ENCODE measurements at places on chromosomes 1 and 21. TPM values are rescaled to one million over a fixed set of nuclear protein-coding genes. Genes with fewer than 3 reads are reported as not detected.

GRCh38 chr1:163120372-163120771, 51.2 kb downstream of the RGS4 start:
- DNase-seq: no peak

GRCh38 chr1:198253668-198254067, 96.9 kb downstream of the NEK7 start:
- no peak for DNase-seq

DNA sequence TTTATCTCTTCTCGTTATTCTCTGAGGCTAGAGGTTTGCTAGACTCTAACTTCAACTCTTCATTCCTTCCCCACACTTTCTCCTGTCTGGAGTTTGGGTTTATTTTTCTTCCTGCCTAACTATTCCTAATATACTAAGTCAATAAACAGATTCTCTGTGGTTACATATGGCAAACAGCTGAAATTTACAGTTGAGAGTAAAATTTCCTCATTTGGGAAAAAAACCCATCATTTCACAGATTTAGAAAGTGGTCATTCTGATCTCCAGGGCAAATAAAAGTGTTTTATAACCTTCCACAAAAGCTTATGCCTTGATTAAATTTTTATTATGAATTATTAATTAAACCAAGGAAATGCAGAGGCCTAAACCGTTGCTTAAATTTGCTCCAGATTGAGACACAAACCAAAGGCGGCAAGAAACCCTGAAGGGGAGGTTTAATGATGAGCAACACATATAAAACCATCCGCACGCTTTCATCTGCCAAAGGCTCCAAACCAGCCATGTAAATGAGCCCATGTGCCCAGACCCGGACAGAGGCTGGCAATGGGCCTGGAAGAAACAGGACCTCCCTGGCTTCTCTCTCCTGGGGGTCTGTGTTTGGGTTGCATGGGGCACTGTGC, 201.7 kb upstream of the LMO4 start:
- no peak for DNase-seq

DNA sequence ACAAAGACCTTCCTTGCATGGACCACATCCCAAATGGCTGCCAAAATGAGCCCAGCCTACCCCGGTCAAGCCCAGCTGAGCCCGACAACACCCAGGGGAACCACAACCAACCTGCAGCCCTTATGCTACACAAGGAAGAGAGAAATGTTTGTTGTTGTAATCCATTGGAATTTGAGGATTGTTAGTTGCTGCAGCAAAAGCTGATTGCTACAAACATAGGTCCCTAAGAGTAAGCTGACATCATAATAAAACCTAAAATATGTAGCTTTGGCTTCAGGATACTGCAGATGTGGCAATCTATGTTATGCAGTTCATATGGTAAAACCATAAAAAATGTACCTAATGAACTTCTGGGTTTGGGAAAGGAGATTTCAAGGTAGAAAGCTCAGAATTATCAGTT, 65.5 kb upstream of the DNAH14 start:
- DNase-seq: no peak

DNA sequence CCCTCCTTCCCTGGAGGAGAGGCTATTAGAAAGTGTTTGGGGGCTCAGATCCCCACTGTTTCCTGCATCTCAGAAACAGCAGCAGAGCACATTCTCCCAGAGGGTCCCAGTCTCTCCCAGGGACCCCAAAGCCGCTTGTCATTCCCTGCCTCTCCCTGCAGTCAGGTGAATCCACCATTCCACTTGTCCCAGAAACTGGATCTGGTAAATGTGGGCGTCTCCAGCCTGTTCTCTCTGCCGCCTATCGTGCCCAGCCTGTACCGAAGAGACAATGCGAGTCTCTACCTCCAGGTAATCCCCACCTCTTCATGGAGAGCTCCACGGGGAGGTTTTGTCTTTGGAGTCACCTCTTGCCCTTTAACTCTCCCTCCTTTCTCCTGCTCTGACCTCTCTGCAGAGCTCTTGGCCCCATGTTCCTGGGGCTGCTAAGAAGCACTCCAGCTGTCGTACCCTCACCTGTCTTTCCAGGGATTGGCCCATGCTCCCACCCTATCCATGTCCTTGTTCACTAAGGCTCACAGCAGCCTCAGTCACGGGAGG, 26.9 kb downstream of the INAVA start:
- DNase-seq: no peak

- peak; percentile 49 for DNase-seq
Measured at GRCh38 chr21:18832950-18833349, 429.4 kb upstream of the TMPRSS15 start.

DNA sequence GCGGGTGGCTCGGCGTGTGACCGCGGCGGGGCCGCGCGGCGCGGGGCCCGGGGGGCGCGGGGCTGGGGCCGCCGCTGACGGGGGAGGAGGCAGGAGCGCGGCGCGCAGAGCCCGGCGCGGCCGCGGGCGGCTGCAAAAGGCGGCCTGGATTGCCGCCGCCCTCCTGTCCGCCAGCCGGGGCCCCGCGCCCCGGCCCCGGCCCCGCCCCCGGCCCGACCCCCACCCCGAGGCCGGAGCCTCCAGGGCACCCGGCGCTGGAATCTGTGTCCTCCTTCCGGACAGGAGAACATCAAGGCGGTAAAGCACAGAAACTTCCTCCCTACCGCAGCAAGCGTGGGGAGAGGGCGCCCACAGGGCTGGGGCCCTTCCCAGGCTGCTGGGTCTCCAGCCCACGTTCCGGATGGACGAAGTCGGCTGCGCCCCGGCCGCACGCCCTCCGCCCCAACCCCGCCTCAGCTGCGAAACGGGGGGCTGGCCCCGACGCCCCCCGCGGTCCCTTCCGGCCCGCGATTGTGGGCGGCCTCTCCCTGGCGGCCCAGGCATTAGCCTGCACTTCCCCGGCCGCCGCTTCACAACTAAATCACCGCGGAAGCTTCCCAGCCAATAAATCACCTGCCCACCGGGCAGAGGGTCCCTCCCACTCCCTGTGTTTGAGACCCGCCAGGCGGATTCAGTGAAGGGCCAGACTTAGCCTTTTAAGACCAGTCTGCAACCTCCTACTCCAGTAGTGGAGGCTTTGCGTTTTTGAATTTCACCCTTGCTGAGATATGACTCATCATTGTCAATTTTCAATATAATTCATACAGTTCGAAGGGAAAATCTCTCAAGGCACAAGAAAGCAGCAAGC, 106.0 kb downstream of the SLC45A1 start:
- peak; percentile 79 for DNase-seq

- no peak for DNase-seq
Measured at GRCh38 chr1:63466181-63466580, 56.8 kb downstream of the ITGB3BP start.

DNA sequence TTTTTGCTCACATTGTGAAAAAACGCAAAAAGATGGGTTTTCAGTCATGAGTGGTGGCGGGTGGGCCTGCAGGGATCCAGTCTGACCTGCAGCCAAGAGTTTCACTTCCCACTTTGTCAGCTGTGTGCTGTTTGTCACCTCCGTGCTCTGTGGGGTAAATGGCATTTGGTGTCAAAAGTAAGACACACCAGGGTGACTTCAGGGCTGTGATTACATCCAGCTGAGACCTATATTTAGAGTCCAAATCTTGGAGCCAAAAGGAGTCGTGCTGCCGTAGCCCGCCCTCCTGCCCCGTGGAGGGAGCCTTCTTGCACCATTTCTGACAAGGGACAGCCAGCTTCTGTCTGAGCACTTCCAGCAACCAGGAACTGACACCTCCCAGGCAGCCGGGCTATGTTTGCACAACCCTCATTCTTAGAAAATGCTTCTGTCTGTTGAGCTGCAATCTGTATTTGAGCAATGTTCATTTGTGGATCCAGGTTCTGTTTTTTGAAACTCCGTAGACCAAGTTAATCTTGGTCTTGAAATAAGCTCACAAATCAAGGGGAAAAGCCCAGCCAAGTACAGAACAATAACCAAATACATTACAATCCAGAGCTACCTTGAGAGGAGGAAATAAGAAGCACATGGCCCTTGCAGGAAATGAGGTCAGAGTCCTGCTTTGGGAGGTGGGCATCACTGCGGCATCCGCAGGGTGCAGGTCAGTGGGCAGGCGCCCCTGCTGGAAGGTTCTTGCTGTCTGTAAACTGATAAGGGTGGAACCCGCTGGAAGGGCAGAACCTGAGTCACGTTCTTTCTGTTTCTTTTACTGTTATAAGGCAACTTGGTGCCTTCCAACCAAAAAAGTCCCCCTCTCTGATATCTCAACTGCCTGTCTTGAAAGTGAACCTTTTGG, 14.4 kb downstream of the ABCG1 start:
- peak; percentile 77 for DNase-seq

GRCh38 chr1:116067566-116067890, 43.7 kb upstream of the MAB21L3 start:
- peak; percentile 75 for DNase-seq

GRCh38 chr1:210558302-210558701, 229.6 kb downstream of the HHAT start:
- peak; percentile 47 for DNase-seq

- DNase-seq: peak; percentile 50
Measured at GRCh38 chr1:232059726-232060374, 433.3 kb downstream of the DISC1 start.

- no peak for DNase-seq
Measured at GRCh38 chr1:61491497-61491896, 233.4 kb downstream of the TM2D1 start.

DNA sequence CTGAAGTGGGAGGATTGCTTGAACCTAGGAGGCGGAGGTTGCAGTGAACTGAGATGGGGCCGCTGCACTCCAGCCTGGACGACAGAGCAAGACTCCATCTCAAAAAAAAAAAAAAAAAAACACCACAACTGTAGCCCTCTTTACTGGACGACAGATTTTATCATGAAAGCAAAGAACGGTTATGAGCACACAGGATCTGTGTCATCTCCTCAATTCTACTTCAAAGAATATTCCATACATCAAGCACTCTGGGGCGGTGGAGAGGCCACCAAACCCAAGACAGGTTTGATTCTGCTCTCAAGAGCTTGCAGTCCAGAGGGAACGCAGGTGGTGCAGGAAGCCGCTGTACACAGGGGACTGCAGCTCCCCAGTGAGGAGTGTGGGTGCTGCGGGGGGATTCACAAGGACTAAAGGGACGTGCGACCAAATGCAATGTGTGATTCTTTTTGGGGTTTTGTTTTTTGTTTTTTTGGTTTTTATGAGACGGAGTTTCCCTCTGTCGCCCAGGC, 110.1 kb downstream of the SPSB1 start:
- DNase-seq: no peak

DNA sequence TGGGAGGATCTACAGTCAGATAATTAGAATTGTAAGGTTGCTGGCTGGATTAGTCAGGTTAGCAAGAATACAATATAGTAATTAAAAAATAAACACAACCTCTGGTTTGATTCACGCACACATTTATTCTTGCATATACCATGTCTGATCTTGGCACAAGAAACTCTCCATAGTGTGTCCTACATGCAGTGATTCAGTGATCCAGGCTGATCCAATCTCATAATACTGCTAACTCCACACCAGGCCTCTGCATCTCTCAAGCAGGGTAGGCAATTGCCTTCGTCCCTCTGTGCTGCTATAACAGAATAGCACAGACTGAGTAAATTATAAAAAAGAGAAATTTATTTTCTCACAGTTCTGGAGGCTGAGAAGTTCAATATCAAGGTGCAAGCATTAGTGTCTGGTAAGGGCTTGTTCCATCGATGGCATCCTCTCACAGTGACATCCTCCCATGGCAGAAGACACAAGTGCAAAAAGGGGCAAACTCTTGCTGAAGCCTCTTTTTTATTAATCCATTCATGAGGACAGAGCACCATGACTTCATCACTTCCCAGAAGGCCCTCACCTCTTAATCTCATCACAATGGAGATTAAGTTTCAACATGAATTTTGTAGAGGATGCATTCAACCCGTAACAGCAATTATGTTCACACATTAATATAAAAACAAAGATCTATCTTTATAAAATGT, 741.0 kb upstream of the NCAM2 start:
- DNase-seq: no peak

GRCh38 chr21:26137379-26138060, 33.0 kb downstream of the APP start:
- no peak for DNase-seq

GRCh38 chr1:37100310-37100709, 66.0 kb upstream of the GRIK3 start:
- no peak for DNase-seq

DNA sequence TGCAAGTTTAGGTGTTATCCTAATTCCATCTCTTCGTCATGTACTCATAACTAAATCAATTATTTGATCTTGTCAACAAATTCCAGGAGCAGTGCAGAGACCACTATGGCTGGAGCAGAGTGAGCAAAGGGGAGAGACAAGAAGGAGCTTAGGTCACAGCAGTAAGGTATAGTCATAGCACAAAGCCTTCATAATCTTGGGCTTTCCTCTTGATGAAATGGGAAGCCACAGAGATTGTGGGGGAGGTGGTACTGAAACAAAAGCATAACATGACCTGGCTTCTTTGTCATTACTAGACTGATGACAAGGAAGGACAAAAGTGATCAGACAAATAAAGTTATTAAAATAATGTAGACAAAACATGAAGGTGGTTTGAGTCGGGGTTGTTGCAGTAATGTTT, 60.1 kb upstream of the PTGS2 start:
- DNase-seq: no peak

- DNase-seq: no peak
Measured at GRCh38 chr1:209723756-209724693, 19.4 kb downstream of the HSD11B1 start.

GRCh38 chr1:219927956-219928790, at the start of gene SLC30A10:
Gene SLC30A10, minus strand, starts transcription at chr1:219928557. Its CDS starts 117 bp downstream, at chr1:219928440.
- DNase-seq: peak; percentile 32

- DNase-seq: no peak
Measured at GRCh38 chr1:223788746-223789415, 56.9 kb downstream of the TP53BP2 start.

GRCh38 chr1:63772201-63772600, 1.6 kb upstream of the ROR1 start:
- DNase-seq: no peak

- peak; percentile 21 for DNase-seq
Measured at GRCh38 chr1:224245188-224245587, 62.1 kb downstream of the DEGS1 start.

The AMY2B gene
- 29.7 TPM for total RNA-seq

The TEDDM1 gene
- not detected for total RNA-seq

The EDARADD gene
- 1.4 TPM for total RNA-seq

The HENMT1 gene
- total RNA-seq: 15.1 TPM

The NOS1AP gene
- total RNA-seq: 1.6 TPM

The ELAVL4 gene
- total RNA-seq: 0.41 TPM

The PCP4 gene
- total RNA-seq: 1.5 TPM

The GPR89B gene
- 18.5 TPM for total RNA-seq

The NME7 gene
- total RNA-seq: 13.4 TPM

The DCDC2B gene
- not detected for total RNA-seq

The KCNJ6 gene
- total RNA-seq: 0.82 TPM

The PLPPR5 gene
- total RNA-seq: 2.2 TPM

The WLS gene
- total RNA-seq: 140 TPM

The VANGL1 gene
- 8.4 TPM for total RNA-seq

All from tongue (tissue), 3 donors.